ENCODE measurements at places on chromosomes 2 and 18. TPM values are rescaled to one million over a fixed set of nuclear protein-coding genes. Genes with fewer than 3 reads are reported as not detected.

The SGO2 gene
- polyA plus RNA-seq, result 42.5 TPM

The CLHC1 gene
- polyA plus RNA-seq, result 4.5 TPM

The TMX3 gene
- 27.9 TPM for polyA plus RNA-seq

The SYT4 gene
- 0.11 TPM for polyA plus RNA-seq

The ZNF24 gene
- polyA plus RNA-seq, result 41.7 TPM

The STPG4 gene
- not detected for polyA plus RNA-seq

The CABYR gene
- polyA plus RNA-seq, result 2.1 TPM

The DNAH7 gene
- polyA plus RNA-seq, result not detected

The SP140L gene
- polyA plus RNA-seq, result 11.8 TPM

The RIT2 gene
- not detected for polyA plus RNA-seq

The IMMT gene
- 137 TPM for polyA plus RNA-seq

The PAX8 gene
- polyA plus RNA-seq, result 0.87 TPM

The SERPINB2 gene
- polyA plus RNA-seq, result 13.4 TPM

The RASGRP3 gene
- 59.6 TPM for polyA plus RNA-seq

The SP140 gene
- 85.5 TPM for polyA plus RNA-seq

The M1AP gene
- not detected for polyA plus RNA-seq

The UGT1A5 gene
- polyA plus RNA-seq, result not detected

The CNGA3 gene
- polyA plus RNA-seq, result not detected

The ABCA12 gene
- polyA plus RNA-seq, result 5.6 TPM

The TTC21B gene
- 8.8 TPM for polyA plus RNA-seq

The ASPRV1 gene
- 0.60 TPM for polyA plus RNA-seq

The IL1A gene
- polyA plus RNA-seq, result 4.0 TPM

The IL37 gene
- not detected for polyA plus RNA-seq

The PTH2R gene
- polyA plus RNA-seq, result not detected

The DRC1 gene
- not detected for polyA plus RNA-seq

The TEX44 gene
- not detected for polyA plus RNA-seq

The HK2 gene
- polyA plus RNA-seq, result 21.3 TPM

The MC4R gene
- not detected for polyA plus RNA-seq

The SPEG gene
- not detected for polyA plus RNA-seq

Data from GM12878 (cell line).